ENCODE measurements at places on chromosomes 2 and 18.

DNA sequence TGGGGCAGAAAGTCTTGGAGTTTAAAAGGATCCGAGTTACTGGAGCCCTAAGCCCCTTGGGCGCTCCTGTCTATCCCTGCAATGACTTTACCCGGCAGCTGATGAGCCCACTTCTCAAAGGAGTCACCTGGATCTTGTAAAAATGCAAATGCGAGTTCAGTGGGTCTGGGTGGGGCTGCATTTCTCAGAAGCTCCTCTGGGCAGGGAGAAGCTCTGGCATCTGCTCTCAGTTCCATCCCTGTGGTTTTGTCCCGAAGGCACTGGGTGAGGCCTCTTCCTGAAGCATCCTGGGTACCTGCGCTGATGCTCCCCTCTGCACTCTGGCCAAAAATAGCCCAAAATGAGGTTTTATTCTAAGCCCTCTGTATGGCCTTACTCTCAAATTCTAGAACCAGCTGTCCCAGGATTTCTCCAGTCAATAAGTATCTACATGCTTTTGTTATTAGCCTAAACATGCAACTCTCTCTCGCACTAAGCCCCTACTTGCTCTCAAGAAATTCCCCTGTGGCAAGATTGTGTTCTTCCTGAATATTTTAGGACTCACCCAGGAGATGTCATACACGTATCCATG, 167.8 kb upstream of the APCDD1 start:
- H3K27me3 ChIP-seq = peaks cover 14% of the 10 kb centered on the region
- no peaks in the 10 kb centered on the region for H3K36me3 ChIP-seq
- H3K4me1 ChIP-seq = no peaks in the 10 kb centered on the region

DNA sequence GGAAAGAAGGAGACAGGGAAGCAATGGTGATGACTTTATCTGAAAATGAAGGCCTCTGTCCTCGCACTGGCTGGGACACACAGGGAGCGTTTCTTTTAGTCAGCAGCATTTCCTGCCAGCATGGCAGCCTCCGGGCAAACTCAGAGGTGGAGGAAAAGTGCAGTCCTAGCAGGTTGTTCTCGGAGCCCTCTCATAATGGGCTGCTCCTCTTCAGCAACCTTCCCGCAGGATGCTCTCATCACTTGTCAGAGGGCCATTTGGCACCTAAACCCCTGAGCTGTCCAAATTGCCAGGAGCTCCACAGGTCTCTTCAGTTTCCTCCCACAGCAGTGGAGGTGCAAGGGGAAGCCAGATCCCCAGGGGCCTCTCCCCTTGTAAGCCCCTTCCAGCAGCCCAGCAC, 6.2 kb downstream of the STK39 start:
- no peak for DNase-seq
- H3K27me3 ChIP-seq = no peaks in the 10 kb centered on the region
- H3K27ac ChIP-seq = no peak overlapping the region
- H3K4me3 ChIP-seq = no peak overlapping the region

GRCh38 chr2:2689306-2689705, 358.2 kb upstream of the MYT1L start:
- H3K27ac ChIP-seq = no peak overlapping the region
- peaks cover 6% of the 10 kb centered on the region for H3K36me3 ChIP-seq
- H3K27me3 ChIP-seq = peaks cover 35% of the 10 kb centered on the region

GRCh38 chr2:124395961-124396360, 370.9 kb downstream of the CNTNAP5 start:
- no peaks in the 10 kb centered on the region for H3K36me3 ChIP-seq
- no peak overlapping the region for H3K4me3 ChIP-seq
- no peak overlapping the region for H3K27ac ChIP-seq

- no peak overlapping the region for H3K4me3 ChIP-seq
- no peaks in the 10 kb centered on the region for H3K36me3 ChIP-seq
- H3K4me1 ChIP-seq = peaks cover 15% of the 10 kb centered on the region
- H3K27me3 ChIP-seq = no peaks in the 10 kb centered on the region
- peak overlapping the region; percentile 34 for H3K27ac ChIP-seq
Observed at GRCh38 chr2:237593596-237594320, 3.2 kb upstream of the RAB17 start.
